ENCODE measurements at places on chromosomes 2 and 18. TPM values are rescaled to one million over a fixed set of nuclear protein-coding genes. Genes with fewer than 3 reads are reported as not detected.

Gene IL36A
- not detected for polyA plus RNA-seq

- peaks cover 64% of the 10 kb centered on the region for H3K36me3 ChIP-seq
- H3K4me3 ChIP-seq, result no peak overlapping the region
- H3K4me1 ChIP-seq, result peaks cover 38% of the 10 kb centered on the region
- no peaks in the 10 kb centered on the region for H3K27me3 ChIP-seq
- no peak overlapping the region for H3K27ac ChIP-seq
- no peak for DNase-seq
Observed at GRCh38 chr2:191010887-191011885, 2.8 kb downstream of the STAT1 start.

DNA sequence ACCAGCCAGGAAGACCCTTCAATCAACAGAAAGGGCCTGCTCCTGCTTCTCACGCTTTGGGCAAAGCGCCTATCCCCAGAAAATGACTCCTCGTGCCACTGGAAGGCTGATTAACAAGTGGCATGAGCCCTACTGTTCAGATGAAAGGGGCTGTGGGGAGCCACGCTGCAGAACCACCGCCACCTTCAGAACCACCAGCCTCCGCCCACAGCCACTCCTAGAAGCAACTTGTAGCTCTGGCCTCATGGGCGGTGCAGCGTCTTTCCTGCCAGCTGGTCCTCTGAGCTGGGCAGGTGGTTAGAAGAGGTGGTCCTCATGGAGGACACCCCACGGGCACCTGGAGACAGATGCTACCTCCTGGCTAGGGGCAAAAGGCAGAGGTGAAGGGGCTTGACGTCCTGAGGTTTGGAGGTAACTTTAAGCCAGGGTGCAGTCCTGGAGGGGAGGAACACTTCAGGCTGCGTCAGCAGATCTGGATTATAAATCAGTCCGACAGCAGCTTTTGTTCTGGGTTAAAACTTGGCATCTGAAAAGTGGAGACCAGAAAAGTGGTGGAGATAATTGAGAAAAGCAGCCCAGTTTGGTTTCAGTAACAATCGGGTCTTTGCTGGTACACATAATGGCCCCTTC lies 861 bp upstream of the SEMA4C start:
- no peak overlapping the region for H3K27ac ChIP-seq
- DNase-seq, result no peak
- peaks cover 73% of the 10 kb centered on the region for H3K4me1 ChIP-seq
- peaks cover 26% of the 10 kb centered on the region for H3K27me3 ChIP-seq

- H3K36me3 ChIP-seq, result no peaks in the 10 kb centered on the region
- H3K4me1 ChIP-seq, result peaks cover 11% of the 10 kb centered on the region
- DNase-seq, result no peak
- no peak overlapping the region for H3K27ac ChIP-seq
- no peak overlapping the region for H3K4me3 ChIP-seq
Observed at GRCh38 chr2:41970988-41971660, 76.7 kb upstream of the PKDCC start.

- peaks cover 21% of the 10 kb centered on the region for H3K4me1 ChIP-seq
- DNase-seq, result no peak
- peaks cover 42% of the 10 kb centered on the region for H3K27me3 ChIP-seq
- no peaks in the 10 kb centered on the region for H3K36me3 ChIP-seq
- H3K4me3 ChIP-seq, result peak overlapping the region; percentile 18
- H3K27ac ChIP-seq, result no peak overlapping the region
Observed at GRCh38 chr2:15939556-15939853, 845 bp upstream of the MYCN start.

DNA sequence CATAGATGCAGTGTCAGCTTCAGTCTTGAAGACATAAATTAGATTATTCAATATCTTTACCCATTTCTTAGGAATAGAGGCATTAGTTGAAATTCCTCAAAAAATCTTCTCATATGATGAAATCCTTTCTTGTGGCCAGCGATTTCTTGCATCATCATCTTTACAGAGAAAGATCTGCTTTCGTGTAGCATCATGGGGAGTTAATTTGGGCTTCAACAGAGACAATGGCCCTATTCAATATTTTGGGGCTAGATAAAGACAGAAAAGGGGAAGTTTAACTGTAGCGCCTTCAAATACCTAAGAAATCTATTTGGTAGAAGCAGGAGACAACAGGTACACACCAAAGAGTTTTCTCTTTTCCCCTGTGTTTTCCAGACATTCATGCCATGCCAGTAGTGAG lies 73.8 kb downstream of the TGFA start:
- H3K4me1 ChIP-seq, result peaks cover 22% of the 10 kb centered on the region
- H3K4me3 ChIP-seq, result no peak overlapping the region
- no peaks in the 10 kb centered on the region for H3K36me3 ChIP-seq
- no peaks in the 10 kb centered on the region for H3K27me3 ChIP-seq
- no peak overlapping the region for H3K27ac ChIP-seq

- peak; percentile 19 for DNase-seq
- H3K4me3 ChIP-seq, result peak overlapping the region; percentile 43
- H3K27ac ChIP-seq, result no peak overlapping the region
- H3K36me3 ChIP-seq, result no peaks in the 10 kb centered on the region
- peaks cover 21% of the 10 kb centered on the region for H3K4me1 ChIP-seq
Observed at GRCh38 chr2:230068016-230068650, 591 bp downstream of the SLC16A14 start.

All from CD14-positive monocyte (primary cell).